ENCODE measurements at places on chromosomes 13 and 19.

GRCh38 chr19:8585894-8586750, 8.9 kb upstream of the MYO1F start:
- DNase-seq, result no peak

DNA sequence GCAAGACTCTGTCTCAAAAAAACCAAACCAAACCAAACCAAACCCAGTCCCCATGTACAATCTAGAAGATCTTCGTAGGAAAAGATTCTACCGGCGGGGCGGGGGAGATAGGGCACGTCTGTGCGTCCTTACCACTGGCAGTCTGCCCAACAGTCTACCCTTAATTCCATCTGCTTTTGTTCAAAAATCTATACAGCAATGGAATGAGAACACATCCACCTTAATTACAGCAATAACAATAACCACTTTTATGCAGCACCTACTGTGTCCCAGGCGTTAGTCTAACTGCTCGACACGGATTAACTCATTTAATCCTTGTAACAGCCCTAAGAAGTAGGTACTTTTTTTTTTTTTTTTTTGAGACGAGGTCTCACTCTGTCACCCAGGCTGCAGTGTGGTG, 2.5 kb upstream of the ATF5 start:
- no peak for DNase-seq

- no peak for DNase-seq
Observed at GRCh38 chr13:80306337-80306972, 34.5 kb downstream of the SPRY2 start.

- no peak for DNase-seq
Observed at GRCh38 chr13:62598708-62599107, 1183.1 kb upstream of the PCDH20 start.

- peak; percentile 99 for DNase-seq
Observed at GRCh38 chr19:45902651-45903625, 525 bp upstream of the MYPOP start.

GRCh38 chr13:59024434-59024833, 1139.3 kb downstream of the DIAPH3 start:
- no peak for DNase-seq

- peak; percentile 91 for DNase-seq
Observed at GRCh38 chr19:18044825-18045304, 36.9 kb downstream of the ARRDC2 start.

Data from inflammatory macrophage (primary cell).